ENCODE measurements at places on chromosomes 16 and 17. TPM values are rescaled to one million over a fixed set of nuclear protein-coding genes. Genes with fewer than 3 reads are reported as not detected.

GRCh38 chr16:50960517-50961202 lies 190.4 kb downstream of the SALL1 start:
- DNase-seq = no peak

SLFN13 gene
- polyA plus RNA-seq = 1.3 TPM

DNA sequence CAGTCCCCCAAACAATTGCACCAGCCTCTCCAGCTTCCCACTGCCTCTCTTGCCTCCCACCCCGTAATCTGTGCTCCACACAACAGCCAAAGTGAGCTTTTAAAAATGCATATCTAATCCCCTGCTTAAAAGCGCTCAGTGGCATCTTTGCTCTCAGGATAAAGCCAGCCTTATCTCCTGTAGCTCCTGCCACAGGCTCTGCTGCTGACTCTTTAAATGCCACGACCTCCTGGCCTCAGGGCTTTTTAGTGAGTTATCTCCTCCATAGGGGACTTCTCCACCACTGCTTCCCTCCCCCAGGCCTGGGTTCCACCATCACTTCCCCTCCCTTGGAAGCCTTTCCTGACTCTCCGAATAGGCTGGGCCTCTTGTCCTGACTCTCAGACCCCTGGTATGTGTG lies 98.6 kb downstream of the GNAO1 start:
- DNase-seq = no peak

DNA sequence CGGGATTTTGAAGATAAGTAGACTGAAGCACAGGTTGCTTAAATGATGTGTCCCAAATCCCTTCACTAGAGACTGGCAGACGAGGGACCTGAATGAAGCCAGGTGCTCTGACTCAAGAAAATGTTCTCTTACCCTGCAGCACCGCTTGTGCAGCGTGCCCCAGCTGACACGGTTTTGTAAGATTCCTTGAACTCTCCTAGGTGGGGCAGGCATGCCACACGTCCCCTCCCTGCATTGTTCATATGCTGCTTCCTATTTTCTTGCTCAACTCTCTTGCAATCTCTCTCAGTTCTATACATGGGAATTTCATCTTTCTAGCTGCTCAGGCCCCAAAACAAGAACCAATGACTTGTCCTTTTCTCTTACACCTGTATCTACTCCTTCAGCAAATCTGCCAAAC lies 22.1 kb upstream of the HNF1B start:
- DNase-seq = no peak

ITGAX gene
- not detected for polyA plus RNA-seq

PERCC1 gene
- polyA plus RNA-seq = not detected

DNA sequence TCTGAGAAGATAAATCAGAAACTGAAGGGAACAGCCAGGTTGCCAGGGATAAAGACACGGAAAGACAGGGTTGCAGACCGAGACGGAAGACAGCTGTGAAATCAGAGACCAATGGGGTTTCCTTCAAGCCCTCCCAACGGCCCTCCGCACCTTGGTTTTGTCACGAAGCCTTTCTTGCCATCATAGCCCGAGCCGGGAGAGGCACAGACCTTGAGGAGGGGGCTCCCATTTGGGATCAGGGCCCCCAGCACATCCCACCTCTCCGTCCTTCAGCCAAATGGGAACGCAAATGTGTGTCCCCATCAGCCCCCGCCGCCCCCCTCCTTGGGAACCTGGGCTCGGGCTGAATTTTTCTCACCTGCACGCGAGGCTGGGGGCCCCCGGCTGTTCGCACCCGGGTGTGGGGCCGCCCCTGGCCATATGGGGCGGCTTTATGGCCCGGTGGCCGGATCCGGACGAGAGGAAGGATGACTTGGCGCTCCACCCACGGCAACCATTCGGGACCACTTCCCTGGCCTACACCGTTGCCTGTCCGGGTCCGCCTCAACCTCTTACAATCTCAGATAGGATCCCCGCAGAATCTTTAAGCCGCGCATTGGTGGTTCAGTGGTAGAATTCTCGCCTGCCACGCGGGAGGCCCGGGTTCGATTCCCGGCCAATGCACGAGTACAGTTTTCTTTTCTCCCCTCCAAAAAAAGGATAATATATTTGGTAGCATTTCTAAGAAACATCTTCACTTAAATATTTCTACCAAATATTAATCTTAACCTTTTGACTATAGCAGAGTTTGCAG lies 1.4 kb upstream of the HES7 start:
- no peak for DNase-seq

GRCh38 chr16:81511371-81511770 lies 66.8 kb downstream of the CMIP start:
- DNase-seq = peak; percentile 73

KRTAP1-3 gene
- polyA plus RNA-seq = not detected

PPL gene
- 0.54 TPM for polyA plus RNA-seq

DNA sequence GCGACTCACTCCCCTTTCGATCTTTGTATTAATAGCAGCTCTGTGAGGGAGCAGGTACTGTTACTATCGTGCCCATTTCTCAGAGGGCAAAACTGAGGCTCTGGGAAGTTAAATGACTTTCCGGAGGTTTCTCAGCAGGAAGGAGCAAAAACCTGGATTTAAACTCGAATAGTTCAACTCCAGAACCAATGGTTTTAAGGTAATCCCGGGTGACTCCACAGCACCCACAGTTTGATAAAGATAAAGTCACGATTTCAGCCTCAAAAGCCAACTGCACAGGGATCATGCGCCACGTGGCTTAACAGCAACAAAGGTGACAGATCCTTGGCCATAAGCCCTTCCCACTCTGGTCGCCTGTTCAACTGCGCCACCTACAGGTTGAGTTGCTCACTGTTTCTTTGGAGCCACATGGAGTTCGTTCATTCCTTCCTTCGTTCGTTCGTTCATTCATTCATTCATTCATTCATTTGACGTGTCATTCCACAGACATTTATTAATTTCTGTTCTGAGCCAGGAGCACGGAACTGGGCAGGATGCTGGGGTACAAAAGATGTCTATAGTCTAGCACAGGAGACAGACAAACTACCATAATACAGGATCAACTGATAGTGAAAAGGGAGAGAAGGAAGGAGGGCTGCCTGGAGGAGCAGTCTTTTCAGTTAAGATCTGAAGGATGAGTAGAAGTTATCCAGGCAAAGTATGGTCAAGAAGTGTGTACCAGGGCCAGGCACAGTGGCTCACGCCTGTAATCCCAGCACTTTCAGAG lies 134.8 kb downstream of the HS3ST2 start:
- DNase-seq = no peak

- DNase-seq = no peak
These were observed 353.0 kb upstream of the CDH5 start for GRCh38 chr16:66013486-66013885.

DNA sequence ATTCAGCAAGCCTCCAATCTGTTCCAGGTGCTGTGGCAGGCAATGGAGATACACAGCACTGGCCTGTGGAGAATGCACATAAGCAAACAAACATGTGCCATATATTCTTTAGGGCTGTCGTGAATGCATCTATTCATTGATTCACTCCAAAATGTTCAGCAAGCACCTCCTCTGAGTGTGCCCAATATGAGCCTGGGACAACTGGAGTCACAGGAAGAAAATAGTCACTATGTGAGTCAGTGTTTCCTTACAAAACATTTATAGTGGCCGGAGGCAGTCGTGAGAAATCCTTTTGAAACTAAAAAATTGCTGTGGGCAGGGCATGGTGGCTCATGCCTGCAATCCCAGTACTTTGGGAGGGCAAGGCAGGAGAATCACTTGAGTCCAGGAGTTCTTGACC lies 310.1 kb downstream of the CA10 start:
- no peak for DNase-seq

DNA sequence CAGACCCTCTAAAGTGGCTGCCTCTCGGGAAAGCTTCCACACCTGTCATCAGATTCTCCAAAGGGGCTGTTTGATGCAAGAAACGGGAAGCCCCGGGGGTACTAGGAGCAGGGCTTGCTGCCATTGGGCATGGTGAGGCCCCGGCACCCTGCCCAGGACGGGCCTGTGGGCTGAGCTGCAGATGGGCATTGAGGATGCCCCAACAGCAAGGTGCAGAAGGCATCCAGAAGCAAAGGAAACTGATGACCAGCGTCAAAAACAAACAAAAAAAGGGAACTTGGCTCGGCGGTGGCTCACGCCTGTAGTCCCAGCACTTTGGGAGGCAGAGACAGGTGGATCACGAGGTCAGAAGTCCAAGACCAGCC lies 1.5 kb upstream of the LIMD2 start:
- DNase-seq = no peak

- no peak for DNase-seq
These were observed 11.9 kb upstream of the AURKB start for GRCh38 chr17:8222380-8222629.

- DNase-seq = no peak
These were observed 2.7 kb upstream of the DHRS7B start for GRCh38 chr17:21124086-21124485.

DNA sequence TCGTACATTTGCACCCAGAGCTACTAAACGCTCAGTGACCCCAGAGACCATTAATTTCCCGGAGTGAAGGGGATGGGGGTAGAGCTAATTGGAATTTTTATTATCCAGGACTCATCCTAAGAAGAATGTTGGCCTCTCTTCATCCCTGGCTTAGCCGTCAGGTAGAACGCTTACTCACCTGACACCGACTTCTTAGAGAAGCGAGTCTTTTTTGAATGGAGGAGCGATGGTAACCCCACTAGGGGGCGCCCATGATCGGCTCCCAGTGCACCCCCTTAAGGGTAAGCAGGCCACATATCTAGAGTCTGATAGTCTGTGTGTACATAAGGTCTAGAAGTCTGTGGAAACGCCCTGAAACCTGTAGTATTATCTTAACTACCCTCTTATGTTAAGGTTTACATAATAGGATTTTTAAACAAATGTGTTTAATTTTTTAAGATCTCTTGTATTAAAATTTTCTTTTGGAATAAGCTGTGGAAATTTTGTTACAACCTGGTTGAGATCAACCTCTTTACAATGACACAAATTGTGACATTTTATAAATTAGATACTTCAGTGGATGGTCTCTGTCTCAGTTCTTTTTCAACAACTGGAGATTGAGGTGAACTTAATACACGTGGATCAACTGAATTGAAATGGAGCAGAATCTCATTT lies 229.8 kb downstream of the CPPED1 start:
- DNase-seq = no peak

DNA sequence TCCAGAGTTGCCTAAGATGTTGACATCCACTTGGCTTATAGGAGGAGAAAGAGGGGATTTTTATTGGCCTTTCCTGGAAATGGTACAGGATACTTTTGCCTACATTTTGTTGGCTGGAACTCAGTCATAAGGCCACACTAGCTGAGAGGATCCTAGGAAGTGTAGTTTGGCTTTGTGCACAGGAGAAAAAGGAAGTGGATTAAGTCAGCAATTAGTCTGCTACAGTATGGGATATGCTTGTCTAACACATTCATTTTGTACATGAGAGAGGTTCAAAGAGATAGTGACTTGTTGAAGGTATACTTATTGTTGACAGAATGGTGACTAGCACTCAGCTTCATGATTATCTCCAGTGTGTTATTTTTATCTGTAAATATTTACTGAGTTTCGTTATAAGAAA lies 10.3 kb downstream of the UTP18 start:
- no peak for DNase-seq

DNA sequence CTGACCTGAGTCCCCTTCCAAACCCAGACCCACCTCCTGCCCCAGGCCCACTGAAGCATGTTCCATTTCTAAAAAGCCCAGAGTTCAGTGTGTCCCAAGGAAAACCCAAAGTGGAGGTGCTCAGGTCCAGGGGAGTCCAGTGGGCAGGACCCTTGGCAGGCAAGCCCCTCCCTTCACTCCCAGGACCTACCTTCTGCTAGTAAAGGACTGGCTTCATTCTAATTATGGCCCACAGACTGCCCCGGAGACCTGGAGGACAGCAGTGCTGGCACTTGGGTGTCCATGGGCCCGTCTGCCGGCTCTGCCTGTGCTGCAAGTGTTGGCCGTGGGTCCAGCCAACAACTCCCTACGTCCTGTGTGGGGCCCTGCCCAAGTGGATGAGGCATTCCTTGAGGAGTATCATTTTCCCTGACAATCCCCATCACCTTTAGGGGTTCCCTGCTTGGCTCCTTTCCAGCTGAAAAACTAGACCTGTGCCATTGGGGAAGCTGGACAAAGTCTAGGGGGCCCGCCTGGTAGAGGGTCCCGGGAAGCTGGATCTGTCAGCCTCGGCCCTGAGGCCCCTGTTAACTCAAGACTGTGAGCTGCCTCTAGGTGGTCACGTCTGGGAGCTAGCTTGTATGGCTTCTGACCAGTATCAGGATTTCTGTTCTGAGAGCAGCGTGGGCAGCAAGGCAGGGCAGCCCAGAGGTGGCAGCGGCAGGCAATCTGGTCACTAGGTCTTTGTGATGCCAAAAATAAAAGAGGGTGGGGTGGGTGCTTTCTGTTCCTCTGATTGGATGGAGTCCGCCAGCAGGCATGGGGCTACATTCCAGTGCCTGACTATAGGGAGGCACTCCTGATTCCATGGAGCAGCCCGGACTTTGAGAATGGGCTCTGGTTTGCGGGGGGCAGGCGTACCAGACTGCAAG lies 8.2 kb downstream of the CBX2 start:
- no peak for DNase-seq
